ENCODE measurements at places on chromosomes 3 and 15. TPM values are rescaled to one million over a fixed set of nuclear protein-coding genes. Genes with fewer than 3 reads are reported as not detected.
A peak's percentile ranks its signal among the peaks of the same experiment; 100 is the strongest.

DNA sequence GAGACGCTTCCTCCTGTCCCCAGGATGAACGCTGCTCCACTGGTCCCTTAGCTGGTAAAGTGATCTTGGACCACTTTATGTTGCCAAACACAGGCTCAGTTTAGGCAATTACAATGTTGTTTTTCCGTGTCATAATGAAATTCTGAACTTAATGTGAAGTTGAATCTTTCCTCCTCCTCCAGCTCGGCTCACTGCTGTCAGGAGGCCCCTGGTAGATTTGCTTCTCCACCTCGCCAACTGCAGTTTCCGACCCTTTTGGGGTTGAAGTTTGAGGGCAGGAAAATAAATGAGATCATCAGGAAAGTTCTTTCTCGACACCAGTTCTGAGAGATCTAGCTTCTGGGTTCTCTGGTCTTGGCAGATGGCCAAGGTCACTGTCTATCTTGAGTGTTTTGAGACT lies 27.8 kb downstream of the CFAP161 start:
- no peak for DNase-seq

GRCh38 chr3:196694202-196694638 lies 17.8 kb downstream of the CEP19 start:
- DNase-seq, result peak; percentile 30

DNA sequence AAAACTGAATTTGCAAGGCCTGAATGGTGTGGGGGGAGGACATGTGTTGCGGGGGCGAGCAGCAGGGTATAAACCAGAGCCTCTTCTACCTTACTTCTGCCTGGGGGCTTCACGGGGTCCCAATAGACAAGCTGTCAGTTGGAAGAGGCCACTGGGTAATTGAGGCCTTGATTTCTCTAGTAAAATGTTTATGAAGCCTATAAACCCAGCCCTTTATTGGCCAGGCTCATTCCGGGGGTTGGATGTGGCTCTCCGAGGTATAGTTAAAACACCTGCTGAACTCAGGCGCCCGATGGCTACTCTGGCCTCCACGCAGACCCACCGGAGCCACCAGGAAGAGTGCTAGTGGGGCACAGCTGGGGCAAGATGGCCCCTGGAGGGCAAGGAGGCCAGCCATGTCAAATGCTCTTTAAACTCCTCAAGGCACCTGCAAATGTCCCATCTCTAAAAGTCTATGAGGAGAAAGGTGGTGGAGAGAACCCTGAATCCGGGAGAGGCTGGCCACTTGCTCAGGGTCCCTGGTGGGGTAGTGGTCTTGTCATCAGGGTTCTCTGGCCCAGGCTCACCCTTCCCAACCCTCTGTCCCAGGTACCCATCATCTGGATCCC lies 34.3 kb downstream of the IGDCC3 start:
- DNase-seq, result no peak

DNA sequence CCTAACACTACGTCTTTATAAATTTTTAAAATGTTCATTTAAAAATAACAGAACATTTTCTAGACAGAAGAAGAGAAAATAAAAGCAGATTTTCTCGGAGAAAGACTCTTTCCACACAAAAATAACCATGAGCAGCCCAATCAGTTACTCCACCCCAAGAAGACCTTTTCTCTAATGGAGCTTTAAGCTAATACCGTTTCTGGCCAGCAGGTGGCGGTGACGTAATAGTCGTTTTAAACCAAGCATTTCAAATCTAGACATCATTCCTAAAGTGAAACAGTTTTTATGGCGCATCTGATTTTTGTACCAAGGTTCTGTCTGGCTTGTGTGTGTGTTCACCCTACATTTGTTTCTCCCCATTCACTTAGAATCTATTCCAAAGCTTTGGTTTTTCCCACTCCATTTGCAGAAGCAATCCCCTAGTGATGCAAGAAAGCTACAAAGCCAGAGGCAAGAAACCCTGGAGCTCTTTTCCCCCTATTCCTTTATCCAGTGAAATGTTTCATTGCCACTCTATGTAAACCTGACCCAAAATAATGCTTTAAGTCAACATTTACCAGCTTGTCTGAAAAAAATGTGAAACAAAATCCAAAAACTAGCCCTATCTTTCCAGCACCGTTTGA lies 336.7 kb upstream of the IGF1R start:
- DNase-seq, result peak; percentile 82

GRCh38 chr3:66355394-66355793 lies 134.6 kb downstream of the SLC25A26 start:
- DNase-seq, result no peak

DNA sequence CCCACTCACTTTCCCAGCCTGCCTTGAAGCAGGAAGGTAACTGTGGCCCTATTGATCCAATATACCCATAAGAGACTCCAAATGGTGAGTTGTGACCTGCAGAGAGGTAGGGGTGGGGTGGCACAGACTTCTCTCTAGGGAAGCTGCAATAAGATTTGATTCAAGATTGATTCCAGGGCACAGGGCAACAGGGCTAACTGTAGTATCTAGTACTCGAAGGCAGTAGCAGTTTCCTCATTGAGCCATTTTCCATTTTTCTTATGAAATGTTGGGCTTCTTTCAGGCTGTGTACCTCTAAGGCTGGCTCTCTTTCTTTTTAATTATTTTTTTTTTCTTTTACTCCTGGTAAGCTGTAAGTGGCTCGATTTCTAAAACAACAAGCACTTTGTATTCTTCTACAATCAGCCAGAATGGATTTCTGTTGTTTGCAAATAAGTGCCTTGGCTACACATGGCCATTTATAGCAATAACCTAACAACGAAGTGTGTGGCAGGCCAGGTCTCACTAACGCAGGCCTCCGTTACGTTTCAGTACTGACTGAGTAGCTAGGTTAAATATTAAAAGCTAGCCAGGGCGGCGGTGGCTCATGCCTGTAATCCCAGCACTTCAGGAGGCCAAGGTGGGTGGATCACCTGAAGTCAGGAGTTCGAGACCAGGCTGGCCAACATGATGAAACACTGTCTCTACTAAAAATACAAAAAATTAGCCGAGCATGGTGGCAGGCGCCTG lies 19.3 kb downstream of the CCDC12 start:
- DNase-seq, result no peak

GRCh38 chr3:133655731-133656515 lies 5.8 kb downstream of the TOPBP1 start:
- DNase-seq, result no peak

Gene ZNF620
- 0.37 TPM for total RNA-seq

Gene RSL24D1
- total RNA-seq, result 71.8 TPM

Gene GOLGA8R
- 1.4 TPM for total RNA-seq

Gene CNBP
- total RNA-seq, result 398 TPM

- DNase-seq, result no peak
These were observed 318.0 kb downstream of the CLSTN2 start for GRCh38 chr3:140252812-140253656.

DNA sequence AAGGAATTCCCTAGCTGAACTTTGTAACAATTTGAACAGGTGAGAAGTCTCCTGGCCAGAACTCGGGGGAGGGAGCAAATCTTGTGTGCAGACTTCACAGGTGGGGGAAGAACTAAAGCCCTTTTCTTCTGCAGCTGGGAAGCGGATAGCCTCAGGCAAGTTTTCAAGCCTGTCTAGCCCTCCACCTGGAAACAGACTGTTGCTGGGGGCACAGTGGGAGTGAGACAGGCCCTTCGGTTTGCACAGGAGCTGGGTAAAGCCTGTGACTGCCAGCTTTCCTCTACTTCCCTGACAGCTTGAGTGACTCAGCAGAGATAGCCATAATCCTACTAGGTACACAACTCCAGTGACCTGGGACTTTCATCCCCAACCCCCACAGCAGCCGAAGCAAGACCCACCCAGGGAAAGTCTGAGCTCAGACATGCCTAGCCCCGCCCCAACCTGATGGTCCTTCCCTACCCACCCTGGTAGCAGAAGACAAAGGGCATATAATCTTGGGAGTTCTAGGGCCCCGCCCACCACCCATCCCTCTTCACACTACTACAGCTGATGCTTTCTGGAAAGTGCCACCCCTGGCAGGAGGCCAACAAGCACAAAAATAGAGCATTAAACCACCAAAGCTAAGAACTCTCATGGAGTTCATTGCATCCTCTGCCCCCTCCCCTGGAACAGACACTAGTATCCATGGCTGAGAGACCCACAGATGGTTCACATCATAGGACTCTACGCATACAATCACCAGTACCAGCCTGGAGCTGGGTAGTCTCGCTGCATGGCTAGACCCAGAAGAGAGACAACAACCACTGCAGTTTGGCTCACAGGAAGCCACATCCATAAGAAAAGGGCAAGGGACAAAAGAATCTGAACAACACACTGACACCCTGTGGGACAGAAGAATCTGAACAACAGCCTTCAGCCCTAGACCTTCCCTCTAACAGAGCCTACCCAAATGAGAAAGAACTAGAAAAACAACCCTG lies 479.0 kb downstream of the RAP2B start:
- DNase-seq, result peak; percentile 15

DNA sequence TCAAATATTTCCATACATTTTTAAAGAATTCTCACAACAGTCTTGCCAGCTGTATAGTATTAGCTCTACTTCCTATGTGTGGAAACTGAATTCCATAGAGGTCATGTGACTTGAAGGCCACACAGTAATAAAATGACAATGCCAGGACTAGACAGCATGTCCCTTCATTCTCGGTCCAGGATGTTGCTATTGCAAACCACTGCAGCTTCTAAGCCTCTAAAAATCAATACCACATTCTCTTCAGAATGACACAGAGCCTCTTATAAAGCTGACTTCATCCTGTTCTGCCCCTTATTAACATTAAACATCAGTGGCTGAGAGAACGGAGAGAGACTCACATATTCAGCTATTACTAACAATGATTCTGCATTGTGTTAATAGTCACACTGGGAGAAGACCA lies 240.3 kb upstream of the PEX5L start:
- no peak for DNase-seq

Gene COL6A5
- not detected for total RNA-seq

- peak; percentile 16 for DNase-seq
These were observed 104.9 kb upstream of the FLNB start for GRCh38 chr3:57903124-57903890.

GRCh38 chr15:83658430-83659416 lies 4.8 kb downstream of the ADAMTSL3 start:
- peak; percentile 5 for DNase-seq

GRCh38 chr3:194938845-194939531 lies 253.3 kb downstream of the FAM43A start:
- no peak for DNase-seq

DNA sequence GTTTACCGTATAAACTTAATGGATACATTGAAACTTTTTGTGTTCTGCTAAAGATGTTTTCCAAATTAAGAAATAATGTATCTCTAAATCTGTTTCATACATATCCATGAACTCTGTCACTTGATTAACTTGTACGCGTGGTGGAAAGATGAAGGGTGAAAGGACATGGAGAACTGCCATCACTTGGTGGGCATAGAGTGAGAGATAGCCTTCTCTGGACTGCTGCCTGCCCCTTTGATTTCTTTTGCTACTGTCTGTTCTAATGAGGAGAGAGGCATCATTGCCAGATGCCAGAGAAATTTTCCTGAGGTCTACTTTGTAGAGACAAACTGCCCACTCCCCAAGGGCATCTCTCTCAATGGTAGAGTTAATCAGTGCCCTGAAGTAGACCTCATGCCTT lies 120.5 kb downstream of the SLMAP start:
- DNase-seq, result no peak

Data from myocyte (in vitro differentiated cells).